ENCODE measurements at places on chromosomes 16 and 17.

DNA sequence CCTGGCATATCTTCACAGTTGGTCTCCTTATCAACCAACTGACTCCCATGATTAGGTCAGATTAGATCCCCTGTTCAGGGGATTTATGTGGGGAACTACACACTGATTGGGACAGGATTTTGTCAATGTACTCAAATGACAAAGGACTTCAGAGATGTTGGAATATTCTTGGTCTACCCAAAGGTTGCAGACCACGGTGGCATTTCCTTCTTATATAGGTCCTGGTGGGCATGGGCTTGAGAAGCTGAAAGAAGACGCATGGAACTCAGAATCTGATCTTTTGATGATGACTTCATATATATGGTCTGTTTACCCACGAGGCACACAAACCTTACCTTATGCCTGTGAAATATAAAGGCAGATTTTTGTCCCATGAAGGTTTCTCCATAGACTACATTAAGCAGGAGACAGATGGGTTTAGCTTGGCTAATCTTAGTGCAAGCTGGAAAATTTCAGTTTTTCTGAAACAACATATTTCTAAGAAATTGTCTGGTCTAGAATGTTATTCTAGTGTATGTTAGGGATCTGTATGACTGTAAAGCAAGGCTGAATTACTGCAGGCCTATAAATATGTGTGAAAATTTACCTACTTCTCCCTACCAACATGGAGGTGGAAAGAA, 33.5 kb downstream of the HLF start:
- DNase-seq = no peak

DNA sequence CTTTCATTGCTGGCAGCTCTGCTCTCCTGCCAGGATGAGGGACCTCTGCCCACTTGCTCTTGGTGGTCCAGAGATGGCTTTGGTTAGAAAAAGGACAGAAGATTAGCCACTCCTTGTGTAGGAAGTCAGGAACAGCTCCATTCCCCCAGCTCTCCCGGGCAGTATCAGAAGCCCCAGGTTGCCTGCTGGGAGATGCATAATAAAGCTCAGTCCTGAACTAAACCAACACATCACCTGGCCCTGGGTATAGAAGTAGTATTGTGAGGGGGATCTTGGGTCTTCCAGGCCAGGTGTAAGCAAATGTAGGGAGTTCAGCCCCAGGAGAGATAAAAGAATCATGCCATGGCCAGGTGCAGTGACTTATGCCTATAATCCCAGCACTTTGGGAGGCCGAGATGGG, 52.4 kb downstream of the NEUROD2 start:
- no peak for DNase-seq

DNA sequence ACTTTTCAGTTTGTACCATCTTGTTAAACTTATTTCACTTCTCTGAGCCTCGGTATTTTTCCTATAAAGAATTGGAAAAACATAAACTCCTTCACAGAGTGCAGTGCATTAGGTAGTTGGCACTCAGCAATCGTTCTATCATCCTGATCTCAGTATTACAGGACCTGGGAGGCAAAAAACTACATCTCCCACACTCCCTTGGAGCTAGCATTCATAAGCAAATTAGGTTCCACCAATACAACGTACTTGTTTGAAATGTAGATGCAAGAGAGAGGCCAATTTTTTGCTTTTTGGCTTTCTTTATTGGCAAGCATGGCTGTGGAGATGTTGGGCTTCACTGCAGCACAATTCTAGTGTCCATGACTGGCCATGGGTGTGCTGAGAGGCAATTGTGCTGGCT, 285.2 kb downstream of the CA10 start:
- DNase-seq = no peak

- no peak for DNase-seq
Measured at GRCh38 chr16:24511174-24511573, 28.2 kb upstream of the RBBP6 start.

- no peak for DNase-seq
Measured at GRCh38 chr17:77528516-77529327, 388.0 kb downstream of the SEC14L1 start.

DNA sequence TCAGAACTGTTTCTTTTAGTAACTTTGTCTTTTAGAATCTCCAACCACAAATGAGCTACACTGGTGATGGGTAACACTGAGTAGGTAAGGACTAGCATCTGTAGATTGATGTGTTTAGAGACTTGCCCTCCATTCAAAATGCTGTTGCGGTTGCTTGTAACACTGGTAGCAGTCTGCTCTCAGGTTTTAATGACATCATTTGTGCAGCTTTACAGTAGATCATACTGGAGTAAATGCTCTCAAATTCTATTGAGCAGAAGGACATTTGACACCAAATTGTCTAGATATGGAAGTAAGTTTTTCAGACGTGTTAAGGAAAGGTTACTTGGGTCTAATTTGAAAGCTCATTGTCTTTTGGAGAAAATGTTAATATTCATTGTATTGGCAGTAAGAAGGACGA, 98.8 kb downstream of the NLK start:
- no peak for DNase-seq

DNA sequence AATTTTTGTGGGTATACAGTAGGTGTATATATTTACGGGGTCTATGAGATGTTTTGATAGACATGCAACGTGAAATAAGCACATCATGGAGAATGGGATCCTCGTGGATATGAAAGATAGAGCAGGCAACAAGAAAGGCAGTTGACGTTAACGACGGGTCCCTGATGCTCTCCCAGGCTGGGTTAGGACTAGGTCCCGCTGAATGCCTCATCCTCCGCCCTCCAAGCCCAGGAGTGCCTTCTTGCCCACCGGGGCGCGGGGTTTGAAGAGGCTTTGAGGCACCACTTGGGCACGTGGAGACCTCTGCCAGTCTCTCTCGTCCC, 9.5 kb upstream of the ZFP90 start:
- no peak for DNase-seq

DNA sequence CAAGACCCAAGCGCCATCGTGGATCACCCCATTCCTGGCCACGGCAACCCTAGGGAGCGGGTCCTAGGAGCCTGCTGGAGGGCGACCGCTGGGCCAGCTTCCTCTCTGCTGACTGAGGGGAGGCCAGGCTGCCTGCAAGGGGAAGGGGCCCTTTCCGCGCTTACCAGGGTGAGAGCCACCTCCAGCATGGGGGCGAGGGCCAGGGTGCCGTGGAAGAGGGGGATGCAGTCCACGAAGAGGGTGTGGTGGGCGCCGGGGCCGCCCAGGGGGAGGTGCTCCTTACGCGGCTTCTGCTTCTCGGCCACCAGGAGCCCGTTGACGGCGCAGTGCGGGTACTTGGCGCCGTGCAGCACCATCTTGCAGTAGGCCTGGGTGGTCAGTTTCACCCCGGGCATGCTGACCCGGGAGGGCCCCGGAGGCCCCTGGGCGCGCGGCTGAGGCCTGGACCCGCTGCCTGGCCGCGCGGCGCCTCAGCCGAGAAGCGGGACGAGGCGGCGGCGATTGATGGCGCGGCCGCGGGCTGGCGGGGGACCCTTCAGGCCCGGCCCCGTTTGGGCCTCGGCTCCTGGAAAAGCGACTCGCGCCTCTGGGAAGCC, 345 bp downstream of the EMC8 start:
- peak; percentile 36 for DNase-seq

DNA sequence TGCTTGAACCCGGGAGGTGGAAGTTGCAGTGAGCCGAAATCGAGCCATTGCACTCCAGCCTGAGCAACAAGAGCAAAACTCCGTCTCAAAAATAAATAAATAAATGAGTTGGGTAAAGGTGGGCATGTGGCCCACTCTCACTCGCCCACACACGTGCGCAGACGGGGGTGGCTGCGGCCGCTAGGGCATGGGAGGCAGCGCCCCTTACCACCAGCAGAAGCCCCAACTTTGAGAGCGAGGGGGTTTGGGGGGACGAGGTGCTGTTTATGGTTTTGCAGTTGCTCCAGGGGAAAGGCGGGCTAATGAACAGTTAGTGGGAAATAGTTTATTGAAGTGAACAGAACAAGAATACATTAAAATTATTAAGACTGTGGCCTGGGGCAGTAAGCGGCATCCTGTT, 14.9 kb upstream of the RBFOX3 start:
- DNase-seq = no peak

DNA sequence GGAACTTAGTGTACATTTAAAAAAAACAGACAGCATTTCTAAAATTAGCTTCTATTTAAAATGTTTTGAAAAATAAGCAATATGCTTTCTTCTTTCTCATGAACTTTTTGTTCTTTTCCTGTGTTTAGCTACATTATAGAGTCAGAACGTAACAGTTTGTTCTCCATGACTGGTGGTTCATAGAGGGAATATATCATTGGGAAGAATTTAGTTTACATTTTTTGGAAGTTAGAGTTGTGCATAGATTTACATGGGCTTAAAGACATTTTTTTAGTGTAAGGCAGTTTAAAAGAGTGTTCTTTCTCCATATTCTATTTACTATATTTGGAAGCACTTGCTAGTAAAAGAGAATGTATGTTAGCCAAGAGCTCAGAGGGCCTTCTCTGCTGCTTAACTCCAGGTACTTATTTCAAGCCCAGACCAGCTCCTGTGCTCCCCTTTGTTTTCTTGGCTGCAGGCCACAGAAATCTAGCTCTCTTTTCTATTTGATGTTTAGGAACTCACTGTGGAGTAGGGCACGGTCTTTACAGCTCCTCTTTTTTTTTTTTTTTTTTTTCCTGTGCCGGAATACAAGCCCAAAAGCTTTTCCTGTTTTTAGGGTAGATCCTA, 20.2 kb downstream of the AP2B1 start:
- no peak for DNase-seq

DNA sequence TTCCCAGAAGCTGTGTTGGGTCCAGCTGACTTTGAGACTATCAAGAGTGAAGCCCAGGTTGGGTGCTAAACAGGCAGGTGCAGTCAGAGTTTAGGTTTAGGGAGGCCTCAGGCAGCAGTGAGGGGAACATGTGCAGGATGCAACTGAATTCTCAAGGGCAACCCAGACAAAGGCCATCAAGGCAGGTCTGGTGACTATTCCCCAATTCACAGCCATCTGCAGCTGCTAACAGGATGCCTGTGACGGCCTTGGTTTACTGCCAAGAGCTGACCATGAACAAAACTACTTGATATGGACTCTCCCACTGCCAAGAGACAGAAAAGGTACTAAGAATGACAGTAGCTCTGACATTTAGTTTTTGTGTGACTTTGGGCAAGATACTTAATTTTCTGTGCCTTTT, 45.2 kb upstream of the BCAR1 start:
- DNase-seq = no peak

- DNase-seq = no peak
Measured at GRCh38 chr17:7557775-7558543, 591 bp upstream of the TNFSF13 start.

DNA sequence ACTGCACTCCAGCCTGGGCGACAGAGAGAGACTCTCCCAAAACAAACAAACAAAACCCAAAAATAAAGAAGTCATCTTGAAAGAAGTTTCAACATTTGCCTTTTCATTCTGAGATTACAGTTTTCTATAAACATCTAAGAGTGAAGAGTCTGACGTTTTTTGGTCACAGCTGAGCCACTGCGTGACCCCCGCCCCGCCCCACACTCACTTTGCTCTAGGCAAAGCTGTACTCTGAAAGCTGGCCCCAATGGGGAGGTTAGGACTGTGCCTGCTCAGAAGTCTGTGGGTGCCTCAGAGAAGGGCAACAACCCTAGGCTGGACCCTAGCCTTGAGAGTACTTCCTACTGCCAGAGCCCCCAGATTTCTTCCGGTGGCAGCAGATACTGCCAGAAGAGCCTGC, 19.3 kb downstream of the CYB5D2 start:
- no peak for DNase-seq

DNA sequence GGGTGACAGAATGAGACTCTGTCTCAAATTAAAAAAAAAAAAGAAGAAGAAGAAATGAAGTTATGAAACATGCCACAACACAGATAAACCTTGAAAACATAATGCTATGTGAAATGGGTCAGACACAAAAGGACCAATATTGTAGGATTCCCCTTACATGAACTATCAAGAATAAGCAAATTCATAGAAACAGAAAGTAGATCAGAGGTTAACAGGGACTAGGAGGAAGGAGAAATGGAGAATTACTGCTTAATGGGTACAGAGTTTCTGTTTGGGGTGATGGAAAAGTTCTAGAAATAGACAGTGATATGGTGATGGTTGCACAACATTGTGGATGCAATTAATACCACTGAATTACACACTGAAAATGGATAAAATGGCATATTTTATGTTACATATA, 16.3 kb downstream of the RANBP10 start:
- DNase-seq = no peak

DNA sequence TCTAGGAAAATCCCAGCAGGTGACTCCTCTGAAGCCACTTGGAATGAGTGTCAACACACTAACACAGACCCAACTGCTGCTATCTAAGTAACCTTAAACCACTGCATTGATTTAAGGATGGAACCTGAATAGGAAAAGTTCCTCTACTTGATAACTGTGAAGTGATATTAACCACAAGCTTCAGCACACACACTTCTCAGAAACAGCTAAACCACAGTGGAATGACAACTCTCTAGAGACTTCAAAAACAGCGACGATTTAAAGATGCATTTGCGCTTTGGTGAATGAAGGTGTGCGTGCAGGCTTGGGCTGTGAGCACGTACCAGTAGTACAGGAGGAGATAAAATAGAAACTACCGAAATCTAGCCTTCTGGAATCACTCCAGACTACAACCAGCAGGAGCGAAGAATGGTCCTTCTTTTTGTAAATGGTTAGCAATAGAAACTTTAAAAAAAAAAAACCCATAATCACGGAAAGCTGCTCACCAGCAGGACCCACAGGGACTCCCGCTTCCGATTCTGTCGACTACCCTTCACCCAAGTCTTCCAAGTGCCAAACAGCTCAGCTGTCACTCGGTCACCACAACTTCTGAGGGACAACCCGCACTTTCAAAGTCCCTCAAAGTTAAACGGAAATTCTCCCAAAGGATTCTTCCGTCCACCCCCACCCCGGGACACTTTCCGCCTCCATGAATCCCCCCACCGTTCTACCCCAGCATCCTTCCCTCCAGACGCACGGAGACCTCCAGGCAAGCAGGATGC, 137.7 kb upstream of the CORO6 start:
- peak; percentile 83 for DNase-seq

GRCh38 chr16:31471875-31472708, at the start of gene TGFB1I1:
Gene TGFB1I1 (plus strand): TSS chr16:31472152. CDS start chr16:31472189, 37 bp downstream.
- DNase-seq = no peak

GRCh38 chr16:52095471-52095870, 451.5 kb downstream of the TOX3 start:
- no peak for DNase-seq

DNA sequence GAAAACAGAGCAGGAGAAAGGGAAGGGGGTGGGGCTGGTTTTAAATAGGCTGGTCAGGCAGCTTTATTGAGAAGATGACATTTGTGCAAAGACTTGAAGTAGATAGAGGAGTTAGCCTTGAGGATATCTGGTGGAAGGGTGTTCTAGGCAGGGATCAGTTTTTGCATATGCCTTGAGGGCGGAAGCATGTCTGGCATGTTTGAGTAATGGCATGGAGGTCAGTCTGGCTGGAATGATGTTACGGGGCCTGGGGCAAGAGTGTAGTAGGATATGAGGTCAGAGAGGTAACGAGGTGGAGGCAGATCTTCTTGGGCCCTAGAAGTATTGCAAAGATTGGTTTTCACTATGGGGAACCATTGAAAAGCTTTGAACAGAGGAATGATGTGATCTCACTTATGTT, 4.8 kb downstream of the RABEP1 start:
- DNase-seq = no peak

DNA sequence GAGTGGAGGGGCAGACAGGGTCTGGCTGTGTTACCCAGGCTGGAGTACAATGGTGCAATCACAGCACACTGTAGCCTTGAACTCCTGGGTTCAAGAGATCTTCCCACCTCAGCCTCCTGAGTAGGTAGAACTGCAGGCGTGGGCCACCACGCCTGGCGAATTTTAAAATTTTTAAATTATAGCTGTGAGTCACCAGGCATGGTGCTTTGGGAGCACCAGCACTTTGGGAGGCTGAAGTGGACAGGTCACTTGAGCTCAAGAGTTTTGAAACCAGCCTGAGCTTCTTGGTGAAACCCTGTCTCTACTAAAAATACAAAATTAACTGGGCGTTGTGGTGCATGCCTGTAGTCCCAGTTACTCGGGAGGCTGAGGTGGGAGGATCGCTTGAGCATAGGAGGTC, 114.0 kb downstream of the CHD9 start:
- DNase-seq = no peak

Data from CD4-positive, alpha-beta T cell treated with Interferon alpha-2 for 1 hour (primary cell).